ENCODE measurements at places on chromosomes 5 and 9.

GRCh38 chr5:126849101-126849678 lies 72.3 kb downstream of the LMNB1 start:
- no peak for DNase-seq

GRCh38 chr5:8012131-8012977 lies 143.4 kb downstream of the MTRR start:
- no peak for DNase-seq

DNA sequence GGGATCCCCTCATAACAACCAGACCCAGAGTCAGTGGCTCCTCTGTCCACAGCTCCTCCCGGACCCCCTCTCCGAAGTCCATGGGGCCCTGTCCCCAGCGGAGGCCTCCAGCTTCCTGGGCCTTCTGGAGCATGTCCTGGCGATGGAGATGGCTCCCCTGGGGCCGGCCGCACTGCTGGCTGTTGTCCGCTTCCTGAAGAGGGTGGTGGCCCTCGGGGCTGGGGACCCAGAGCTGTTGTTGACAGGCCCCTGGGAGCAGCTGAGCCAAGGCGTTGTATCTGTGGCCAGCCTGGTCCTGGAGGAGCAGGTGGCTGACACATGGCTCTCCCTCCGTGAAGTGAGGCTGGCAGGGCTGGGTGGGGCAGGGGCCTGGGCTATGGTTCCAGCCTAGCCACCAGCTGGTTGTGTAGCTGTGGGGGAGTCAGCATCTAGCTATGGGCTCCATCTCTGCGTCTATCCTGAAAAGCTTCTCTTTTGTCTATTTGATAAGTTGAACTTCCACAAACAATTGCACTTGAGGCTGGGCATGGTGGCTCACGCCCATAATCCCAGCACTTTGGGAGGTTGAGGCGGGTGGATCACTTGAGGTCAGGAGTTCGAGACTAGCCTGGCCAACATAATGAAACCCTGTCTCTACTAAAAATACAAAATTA lies 4.7 kb downstream of the ADGRD2 start:
- DNase-seq = no peak

- DNase-seq = no peak
Measured at GRCh38 chr5:111453747-111454146, 58.6 kb downstream of the STARD4 start.

- DNase-seq = no peak
Measured at GRCh38 chr5:177453852-177454396, 7.3 kb downstream of the PRR7 start.

GRCh38 chr5:172764861-172765765 lies 5.9 kb downstream of the DUSP1 start:
- DNase-seq = peak; percentile 88

GRCh38 chr5:13186177-13186576 lies 758.3 kb downstream of the DNAH5 start:
- DNase-seq = no peak

Measured in NCI-H1930 (cell line).